ENCODE measurements at places on chromosomes 13 and 19.

DNA sequence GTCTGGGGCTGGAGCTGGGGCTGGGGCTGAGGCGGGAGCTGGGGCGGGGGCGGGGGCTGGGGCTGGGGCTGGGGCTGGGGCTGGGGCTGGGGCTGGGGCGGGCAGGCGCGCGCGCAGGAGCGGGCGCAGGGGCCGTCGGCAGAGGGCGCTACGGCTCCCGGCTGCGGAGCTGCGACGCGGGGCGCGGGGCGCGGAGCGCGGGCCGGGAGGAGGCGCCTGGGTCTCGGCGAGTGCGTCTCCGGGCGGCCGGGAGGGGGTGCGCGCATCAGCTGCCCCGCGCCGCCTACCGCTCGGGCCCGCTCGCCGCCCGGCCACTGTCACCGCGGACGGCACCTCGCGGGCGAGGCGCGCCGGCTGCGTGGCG, 422 bp upstream of the MTUS2 start:
- no peak for DNase-seq

- peak; percentile 24 for DNase-seq
These were observed 10.4 kb upstream of the GPR32 start for GRCh38 chr19:50759886-50760285.

- no peak for DNase-seq
These were observed 164.8 kb upstream of the ZNF536 start for GRCh38 chr19:30207357-30207756.

DNA sequence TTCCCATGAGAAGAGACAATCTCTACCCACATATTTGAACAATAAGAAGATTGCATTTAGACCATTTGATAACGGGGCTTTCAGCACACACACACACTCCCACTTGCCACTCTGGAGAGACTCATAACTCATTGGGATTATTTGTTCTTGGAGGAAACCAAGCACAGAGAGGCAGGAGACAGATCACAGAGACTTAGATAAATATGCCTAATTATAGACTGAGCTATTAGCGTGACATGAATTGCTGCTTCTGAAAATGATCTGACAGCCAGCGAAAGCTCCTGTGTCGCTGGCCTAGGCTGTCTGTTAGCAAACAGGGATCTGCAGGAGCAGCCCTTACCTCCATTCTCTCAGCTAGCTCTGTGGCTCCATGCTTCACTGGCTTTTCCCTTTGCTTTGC, 111.4 kb downstream of the CCNA1 start:
- DNase-seq = no peak

DNA sequence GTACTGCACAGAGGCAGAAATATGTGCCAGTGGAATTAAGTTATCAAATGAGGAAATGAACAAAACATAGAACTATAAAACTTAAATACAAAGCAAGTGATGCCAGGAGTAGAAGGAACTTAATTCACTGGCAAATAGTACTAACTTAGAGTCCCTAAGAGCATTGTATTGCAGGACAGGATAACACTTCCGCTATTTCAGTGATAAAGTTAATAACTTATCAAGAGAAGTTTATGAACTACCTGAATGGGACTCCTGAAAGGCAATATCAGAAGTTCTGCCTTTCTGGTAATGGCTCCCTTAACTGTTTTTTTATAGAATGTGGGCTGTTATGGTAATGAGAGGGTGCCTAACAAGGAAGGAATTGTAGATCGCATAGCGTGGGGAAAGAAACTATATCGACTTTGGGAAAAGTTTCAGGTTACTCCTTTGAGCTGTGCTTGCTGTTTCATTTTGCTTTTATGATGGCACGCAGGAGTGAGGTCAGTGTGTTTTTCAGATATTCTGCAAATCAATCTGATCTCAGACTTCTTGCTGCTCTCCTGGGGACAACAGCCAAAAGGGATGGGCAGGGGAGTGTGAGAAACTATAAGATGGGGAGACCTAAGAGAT, 95.3 kb upstream of the MLNR start:
- no peak for DNase-seq

GRCh38 chr13:79267560-79267959, 138.5 kb downstream of the RBM26 start:
- DNase-seq = no peak

DNA sequence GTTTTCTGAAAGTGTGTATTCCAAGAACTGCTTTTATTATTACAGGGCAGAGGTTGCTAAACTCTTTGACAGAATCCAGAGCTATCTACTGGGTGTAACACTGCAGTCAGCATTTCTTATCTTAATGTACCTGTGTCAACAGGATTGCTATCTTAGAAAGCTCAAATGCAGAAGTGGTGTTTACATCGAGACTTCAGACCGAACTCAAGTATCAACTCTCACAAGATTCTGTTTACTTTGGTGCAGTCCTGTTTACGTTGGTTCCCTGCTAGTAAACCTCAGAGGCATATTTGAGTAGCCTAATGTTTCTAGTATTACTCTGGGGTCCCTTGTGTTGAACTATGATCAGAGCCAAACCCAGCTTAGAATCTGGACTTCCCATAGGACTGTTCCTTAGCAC, 20.5 kb downstream of the SLC15A1 start:
- no peak for DNase-seq

DNA sequence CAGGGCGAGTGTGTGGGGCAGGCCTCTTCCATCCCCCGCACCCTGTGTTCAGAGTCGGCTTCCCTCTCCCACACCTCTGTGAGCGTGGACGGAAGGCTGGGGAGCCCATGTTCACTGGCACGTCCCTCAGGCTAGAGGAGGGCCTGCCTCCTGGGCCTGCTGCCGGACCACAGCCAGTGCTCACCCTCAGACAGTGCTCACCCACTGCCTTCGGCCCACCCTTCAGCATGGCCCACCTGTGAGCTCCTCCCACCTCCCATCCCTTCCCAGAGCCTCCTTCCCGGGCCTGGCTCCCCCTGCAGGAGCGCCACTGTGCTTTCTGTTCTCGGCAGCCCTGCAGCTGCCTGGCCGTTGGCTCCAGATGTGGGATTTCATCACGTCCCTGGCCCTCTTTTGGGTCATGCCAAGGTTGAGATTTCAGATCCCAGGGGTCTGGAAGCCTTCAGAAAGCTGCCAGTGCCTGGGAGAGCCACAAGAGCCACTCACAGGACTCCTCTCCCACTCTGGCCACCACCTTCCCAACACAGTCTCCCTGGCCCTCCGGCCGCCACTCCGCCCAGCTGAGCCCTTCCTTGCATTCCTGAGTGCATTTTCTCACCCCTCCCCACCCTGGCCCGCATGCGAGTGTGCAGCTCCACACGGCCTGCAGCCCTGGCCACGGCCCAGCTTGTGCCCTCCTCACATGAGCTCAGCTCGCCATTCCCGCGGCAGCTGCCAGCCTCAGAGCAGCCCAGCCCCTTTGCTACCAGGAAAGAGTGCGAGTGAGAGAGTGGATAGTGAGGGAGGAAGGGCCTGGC, 25.3 kb downstream of the CAPN12 start:
- no peak for DNase-seq

- no peak for DNase-seq
These were observed 3.1 kb downstream of the ZNF428 start for GRCh38 chr19:43616306-43616705.

DNA sequence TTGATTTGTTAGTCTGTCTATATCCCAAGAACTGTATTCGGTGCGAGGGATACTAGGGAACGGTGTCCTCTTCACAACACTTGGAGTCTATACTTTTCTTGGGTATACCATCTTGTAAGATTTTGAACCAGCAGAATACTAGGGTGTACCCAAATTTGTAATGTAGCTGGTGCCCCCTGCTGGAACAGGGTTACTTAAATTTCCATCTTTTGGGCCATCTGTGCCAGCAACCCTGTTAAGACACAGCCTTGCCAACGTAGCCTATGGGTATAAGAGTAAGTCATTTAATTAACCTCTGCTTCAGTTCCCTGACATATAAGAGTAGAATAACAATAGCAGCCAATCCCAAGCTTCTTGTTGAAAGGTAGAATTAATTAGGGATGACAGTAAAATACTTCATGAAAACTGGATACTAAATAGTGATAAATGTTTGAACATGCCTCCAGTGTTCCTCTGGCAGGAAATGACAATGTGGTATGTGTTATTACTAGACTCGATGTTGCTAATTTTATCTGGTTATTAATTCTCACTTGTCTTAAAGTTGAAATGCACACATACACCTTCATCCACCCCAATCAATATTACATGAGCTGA, 607.6 kb downstream of the FGF9 start:
- DNase-seq = no peak

DNA sequence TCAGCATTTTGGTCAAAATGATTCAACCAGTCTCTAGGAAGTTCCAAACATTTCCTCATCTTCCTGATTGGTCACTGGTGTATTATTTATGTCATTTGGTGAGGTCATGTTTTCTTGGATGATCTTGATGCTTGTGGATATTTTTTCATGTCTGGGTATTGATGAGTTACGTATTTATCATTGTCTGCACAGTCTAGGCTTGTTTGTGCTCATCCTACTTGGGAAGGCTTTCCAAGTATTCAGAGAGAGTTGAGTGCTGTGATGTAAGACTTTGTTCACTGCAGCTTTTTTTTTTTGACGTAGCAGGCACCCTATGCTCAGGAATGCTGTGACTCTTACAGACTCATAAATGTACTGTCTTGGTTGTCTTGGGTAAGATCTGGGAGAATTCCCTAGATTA, 509.5 kb downstream of the SLITRK1 start:
- no peak for DNase-seq

DNA sequence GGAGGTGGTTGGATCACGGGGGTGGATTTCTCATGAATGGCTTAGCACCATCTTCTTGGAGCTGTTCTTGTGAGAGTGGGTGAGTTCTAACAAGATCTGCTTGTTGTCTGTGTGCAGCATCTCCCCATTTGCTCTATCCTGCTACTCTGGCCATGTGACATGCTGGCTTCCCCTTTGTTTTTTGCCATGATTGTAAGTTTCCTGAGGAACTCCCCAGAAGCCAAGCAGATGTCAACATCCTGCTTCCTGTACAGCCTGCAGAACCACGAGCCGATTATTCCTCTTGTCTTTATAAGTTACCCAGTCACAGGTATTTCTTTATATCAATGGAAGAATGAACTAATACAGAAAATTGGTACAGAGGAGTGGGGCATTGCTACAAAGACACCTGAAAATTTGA, 2.3 kb upstream of the SIGLEC12 start:
- DNase-seq = no peak

DNA sequence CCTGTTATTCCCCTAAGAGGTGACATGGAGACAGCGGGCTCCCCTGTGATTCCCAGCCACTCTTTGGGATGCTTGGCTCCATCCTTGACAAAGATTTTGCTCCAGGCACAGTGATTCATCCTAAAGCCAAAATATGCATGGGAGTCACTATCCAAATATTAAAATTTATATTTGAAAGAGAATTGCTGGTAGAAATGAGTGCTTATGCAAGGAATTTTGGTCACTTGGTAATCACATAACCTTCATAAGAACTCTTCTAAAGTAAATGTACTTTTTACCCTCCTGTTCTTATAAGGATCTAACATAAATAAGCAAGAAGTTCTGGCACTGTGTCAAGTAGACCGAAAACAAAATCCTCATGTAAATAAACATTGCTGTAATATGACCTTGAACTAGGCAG, 385.8 kb downstream of the ITGBL1 start:
- DNase-seq = no peak

- no peak for DNase-seq
These were observed 1.1 kb downstream of the MIER2 start for GRCh38 chr19:343451-343931.

- no peak for DNase-seq
These were observed 395.8 kb upstream of the MIR17HG start for GRCh38 chr13:90951663-90952062.

DNA sequence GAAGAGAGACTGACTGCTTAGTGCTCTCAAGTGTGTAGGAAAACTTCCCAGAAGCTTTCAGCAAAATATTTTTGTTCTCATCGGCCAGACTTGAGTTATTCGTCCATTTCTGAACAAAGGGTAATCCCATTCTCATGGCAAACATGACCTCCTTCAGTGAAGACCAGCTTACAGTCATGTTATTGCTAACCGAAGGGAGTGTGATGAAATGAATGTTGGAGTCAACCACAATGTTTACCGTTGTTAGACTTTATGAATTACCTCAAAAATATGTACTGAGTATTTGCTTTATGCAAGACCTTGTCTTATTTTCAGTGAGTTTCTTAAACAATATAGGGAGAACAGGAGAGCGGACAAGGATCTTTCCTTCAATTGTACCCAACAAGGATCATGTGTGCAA, 228.6 kb downstream of the LMO7 start:
- no peak for DNase-seq

DNA sequence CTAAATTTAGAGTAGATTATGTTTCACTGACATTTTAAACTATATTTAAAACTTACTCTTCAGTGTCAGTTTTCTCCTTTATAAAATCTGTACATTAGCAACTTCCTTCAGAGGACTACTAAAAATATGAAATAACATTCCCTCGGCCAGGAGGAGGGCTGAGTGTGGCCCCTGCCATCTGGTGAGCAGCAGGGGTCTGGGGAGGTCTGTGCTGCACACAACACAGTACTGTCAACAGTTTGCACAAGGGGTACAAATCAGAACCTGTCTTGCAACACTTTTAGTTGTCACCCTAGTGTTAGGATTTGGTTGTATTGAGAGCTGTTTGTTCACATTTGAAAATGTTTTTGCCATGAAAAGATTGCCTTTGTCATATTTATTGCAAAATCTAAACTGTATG, 48.9 kb downstream of the TPP2 start:
- no peak for DNase-seq

GRCh38 chr19:45981350-45981749, 7.7 kb upstream of the NOVA2 start:
- no peak for DNase-seq
